ENCODE measurements at places on chromosomes 16 and 17.

DNA sequence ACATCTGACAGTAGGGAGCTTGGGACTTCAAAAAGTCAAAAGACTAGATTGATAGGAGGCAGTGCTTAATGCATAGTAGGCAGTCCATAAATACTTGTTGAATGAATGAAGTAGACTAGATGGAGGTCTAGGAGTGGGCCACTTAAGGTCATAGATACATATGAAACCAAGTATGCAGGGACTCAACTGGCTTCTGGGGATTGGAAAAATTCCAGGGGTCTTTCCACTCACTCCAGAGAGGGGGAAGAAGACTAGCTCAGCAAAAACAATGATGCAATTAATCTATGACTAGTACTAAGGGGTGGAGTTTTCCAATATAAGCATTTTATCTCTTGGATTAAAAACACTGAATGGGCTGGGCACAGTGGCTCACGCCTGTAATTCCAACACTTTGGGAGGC, 298.3 kb upstream of the XYLT1 start:
- H3K4me1 ChIP-seq = no peaks in the 10 kb centered on the region
- H3K4me3 ChIP-seq = no peak overlapping the region
- no peak for DNase-seq

DNA sequence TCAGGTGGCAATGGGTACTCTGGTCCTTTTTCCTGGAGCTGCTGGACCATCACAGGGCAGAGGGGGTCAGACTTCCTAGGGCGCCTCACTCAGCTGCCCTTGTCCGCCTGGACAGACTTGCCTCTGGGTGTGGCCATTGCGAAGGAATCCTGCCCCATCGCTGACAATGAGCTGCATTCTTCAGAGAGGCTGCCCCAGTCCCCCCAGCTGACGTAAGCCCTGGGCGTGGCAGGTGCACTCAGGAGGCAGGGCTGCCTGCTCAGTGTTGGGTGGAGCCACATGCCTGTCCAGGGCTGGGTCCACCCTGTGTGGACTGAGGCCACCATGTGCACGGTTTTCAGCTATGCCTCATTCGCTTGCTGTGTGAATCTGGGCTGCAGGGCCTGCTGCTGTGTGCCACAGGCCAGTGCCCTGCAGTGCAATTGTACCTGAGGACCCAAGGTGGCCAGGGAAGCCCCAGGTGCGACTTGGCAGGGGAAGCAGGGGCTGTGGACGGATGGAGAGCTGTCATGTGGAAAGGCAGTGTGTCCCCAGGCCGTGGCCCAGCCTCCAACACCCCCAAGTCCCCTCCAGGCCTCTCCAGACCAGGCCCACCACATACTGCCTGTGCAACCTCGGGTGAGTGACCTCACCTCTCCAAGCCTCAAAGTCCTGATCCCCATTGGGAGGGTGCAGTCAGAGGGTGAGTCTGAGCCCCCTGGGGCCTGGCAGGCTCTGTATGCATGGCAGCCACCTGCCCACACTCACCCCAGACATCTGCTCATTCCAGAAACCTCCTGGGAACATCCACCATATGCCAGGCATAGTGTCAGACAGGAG, 14.0 kb upstream of the MPRIP start:
- no peak overlapping the region for H3K27ac ChIP-seq
- no peak overlapping the region for H3K4me3 ChIP-seq
- H3K36me3 ChIP-seq = no peaks in the 10 kb centered on the region
- DNase-seq = peak; percentile 89
- peaks cover 19% of the 10 kb centered on the region for H3K4me1 ChIP-seq

GRCh38 chr16:27424772-27425498, 23.0 kb downstream of the IL21R start:
- no peak overlapping the region for H3K4me3 ChIP-seq
- no peaks in the 10 kb centered on the region for H3K27me3 ChIP-seq
- H3K27ac ChIP-seq = no peak overlapping the region
- no peaks in the 10 kb centered on the region for H3K4me1 ChIP-seq

DNA sequence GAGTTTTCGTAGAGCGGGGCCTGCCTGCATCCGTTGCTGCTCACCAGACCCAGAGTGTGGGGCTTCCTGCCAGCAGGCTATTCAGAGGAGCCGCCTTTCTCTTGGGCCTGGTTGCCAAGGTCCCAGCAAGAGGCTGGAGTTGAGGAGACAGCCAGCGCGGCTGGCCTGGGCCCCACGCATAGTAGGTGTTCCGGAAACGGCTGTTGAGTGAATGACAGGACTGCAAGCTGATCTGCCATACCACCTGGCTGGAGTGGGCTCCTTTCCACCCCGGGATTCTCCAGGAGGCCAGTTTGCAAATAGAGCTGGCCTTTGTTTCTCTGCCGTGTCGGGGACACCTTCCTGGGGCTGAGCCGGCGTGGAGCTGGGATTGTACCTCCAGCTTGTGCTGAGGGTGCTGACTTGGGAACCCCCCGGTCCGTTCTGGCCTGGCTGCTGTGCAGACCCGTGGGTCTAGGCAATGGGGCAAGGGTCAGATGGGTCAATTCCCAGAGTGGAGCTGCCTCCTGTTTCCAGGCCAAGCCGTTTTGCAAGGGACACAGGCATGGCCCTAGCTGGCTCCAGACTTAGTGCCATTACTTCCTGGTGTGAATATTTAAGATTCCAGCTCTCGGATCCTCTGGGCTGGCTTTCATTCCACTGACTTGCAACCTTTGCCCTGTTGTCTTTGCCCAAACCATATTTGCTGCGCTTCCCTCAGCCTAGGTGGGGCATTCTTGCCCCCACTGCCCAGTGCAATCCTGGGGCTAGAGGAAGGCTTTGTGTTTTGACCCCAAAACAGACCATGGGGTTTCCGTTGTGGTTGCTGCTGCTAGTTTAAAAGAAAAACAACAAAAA, 68.8 kb downstream of the CMIP start:
- peak; percentile 48 for DNase-seq
- H3K27me3 ChIP-seq = no peaks in the 10 kb centered on the region
- H3K36me3 ChIP-seq = no peaks in the 10 kb centered on the region
- peak overlapping the region; percentile 4 for H3K27ac ChIP-seq
- H3K4me3 ChIP-seq = no peak overlapping the region
- H3K4me1 ChIP-seq = peaks cover 17% of the 10 kb centered on the region

- H3K4me1 ChIP-seq = peaks cover 6% of the 10 kb centered on the region
- H3K36me3 ChIP-seq = no peaks in the 10 kb centered on the region
- H3K27ac ChIP-seq = no peak overlapping the region
- no peaks in the 10 kb centered on the region for H3K27me3 ChIP-seq
Measured at GRCh38 chr16:46743232-46743719, 4.9 kb downstream of the MYLK3 start.

DNA sequence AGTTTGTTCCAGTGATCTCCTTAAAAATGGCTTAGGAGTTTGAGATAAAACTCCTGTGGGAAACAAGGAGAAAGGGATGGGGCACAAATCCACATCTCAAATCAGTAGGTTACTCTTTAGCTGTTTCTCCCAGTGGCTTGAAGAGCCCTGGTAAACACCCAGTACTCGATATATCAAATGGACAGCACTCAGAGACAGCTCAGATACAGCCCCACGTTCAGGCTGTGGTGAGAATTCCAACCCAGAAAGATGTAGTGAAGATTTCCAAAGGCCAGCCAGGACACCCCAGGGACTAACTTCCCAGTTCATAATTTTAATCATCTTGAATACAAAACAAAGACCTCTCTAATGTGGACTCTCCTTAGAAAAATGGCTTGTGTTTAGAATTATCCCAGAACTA, 6.4 kb upstream of the VEZF1 start:
- H3K36me3 ChIP-seq = peaks cover 4% of the 10 kb centered on the region
- H3K4me1 ChIP-seq = peaks cover 48% of the 10 kb centered on the region
- H3K4me3 ChIP-seq = no peak overlapping the region
- H3K27me3 ChIP-seq = no peaks in the 10 kb centered on the region
- H3K27ac ChIP-seq = peak overlapping the region; percentile 27
- no peak for DNase-seq

DNA sequence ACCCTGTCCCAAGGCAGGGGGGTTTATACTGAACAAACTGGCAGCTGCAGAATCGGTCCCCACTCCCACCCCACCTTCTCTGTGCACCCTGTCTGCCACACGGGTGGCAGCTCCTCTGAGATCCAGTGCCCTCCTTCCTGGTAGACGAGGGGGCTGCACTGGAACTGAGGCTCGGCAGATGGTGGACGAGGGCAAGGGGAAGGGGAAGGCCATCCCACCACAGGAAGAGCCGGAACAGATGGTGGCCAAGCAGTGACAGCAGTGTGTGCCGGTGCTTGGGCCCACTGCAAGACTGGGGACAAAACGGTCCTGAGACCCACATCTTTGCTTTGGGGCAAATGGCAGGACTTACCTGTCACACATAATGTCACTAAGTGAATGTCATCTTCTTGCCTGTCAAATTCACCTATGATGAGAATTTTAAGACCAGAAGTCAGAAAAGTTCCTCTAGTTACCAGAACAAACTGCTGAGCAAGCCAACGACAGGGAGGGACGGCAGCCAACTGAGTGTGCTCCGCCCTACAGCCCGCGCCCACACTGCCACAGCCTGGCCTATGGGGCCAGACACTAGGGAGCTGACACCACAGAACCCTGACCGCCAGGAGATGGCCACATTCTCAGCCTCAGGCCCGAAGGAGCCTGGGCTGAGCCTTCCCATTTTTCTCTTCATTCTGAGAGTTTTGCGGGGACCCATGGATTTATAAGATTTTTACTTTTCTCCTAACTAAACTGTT, 14.4 kb downstream of the NTAN1 start:
- no peaks in the 10 kb centered on the region for H3K36me3 ChIP-seq
- H3K27ac ChIP-seq = no peak overlapping the region
- no peaks in the 10 kb centered on the region for H3K4me1 ChIP-seq
- H3K27me3 ChIP-seq = no peaks in the 10 kb centered on the region

DNA sequence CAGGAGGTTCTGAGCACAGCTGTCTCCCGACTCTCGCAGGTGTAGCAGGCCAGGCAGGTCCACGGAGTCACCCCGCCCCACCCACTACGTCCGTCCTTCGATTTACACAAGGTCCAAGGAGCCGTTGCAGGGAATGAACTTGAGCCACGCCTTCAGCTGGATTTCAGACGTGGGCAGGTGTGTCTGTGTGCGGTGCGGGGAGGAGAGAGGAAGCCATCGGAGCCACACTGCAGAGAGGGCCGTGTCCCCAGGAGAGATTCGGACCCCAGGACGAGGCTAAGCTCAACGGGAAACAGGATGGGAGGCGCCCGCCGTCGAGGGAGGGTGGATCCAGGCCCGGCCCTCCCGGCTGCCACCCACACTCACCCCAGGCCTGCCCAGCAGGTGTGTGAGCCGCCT, 50.3 kb downstream of the RPH3AL start:
- no peak overlapping the region for H3K27ac ChIP-seq
- no peaks in the 10 kb centered on the region for H3K27me3 ChIP-seq
- H3K4me1 ChIP-seq = peaks cover 4% of the 10 kb centered on the region
- no peaks in the 10 kb centered on the region for H3K36me3 ChIP-seq

DNA sequence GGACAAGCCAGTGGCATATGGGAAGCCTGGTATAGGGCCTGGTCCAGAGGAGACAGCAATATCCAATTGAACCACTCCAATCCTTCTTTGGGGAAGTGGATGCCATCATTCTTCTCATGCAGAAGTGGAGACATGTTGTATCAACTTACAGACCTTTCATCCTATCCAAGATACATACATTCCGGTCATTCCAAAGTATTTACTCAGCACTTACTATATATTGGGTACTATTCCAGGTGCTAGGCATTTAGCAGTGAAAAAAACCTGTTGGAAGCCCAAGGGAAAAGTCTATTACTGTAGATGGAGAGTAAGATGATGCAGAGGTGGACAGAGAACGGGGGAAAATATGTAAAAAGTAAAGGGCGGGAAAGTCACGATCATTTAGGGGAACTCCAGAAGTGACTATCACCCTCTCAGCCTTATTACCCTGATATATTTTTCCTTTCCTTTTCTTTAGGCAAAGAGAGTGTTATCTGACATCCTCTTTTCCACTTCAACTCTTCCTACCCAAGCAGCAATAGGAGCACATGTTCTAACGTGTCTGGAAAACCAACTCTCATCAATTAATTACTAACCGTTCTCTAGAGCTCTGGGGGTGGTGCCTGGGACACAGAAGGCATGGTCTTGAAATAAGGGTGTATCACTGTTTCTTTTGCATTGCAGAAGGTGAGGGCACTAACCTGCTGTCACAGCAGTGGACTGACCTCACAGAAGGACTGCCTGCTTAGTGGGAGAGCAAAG, 210.1 kb upstream of the MAF start:
- H3K4me1 ChIP-seq = peaks cover 10% of the 10 kb centered on the region
- H3K36me3 ChIP-seq = no peaks in the 10 kb centered on the region
- no peak for DNase-seq
- H3K4me3 ChIP-seq = no peak overlapping the region
- H3K27ac ChIP-seq = no peak overlapping the region
- H3K27me3 ChIP-seq = no peaks in the 10 kb centered on the region

Data from neural progenitor cell (in vitro differentiated cells).